ENCODE measurements at places on chromosomes 3 and 15.

DNA sequence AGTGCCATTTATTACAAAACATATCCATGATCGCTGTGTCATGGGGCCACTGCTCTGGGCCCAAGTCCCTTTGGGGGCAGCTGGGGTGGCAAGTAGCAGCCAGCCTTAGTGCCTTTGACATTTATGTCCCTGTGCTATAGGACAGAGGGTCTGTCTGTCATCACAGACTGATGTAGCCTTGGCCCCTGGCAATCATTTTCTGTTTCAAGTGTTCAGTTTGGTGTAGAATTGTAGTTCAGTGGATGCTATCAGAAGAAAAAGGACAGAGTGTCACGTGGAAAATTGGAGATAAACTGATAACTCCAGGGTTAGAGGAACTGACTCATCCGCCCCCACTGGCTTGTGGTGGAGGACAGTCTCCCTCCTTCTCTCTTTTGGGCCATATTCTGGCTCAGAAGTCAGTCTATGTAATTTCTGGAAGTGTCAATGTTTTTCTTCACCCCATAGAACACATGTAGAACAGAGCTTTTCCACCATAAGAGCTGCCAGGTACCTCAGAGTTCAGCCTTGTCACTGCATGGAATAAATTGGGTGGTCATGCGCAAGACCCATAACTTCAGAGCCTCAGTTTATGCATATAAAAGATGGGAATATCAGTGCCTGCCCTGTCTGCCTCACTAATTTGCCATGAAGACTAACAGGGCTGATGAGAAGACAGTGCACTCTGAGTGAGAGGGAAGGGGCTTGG lies 4.5 kb upstream of the MRPS22 start:
- H3K36me3 ChIP-seq, result no peaks in the 10 kb centered on the region
- H3K27ac ChIP-seq, result no peak overlapping the region
- H3K4me1 ChIP-seq, result no peaks in the 10 kb centered on the region
- DNase-seq, result no peak

- no peaks in the 10 kb centered on the region for H3K36me3 ChIP-seq
- H3K27me3 ChIP-seq, result no peaks in the 10 kb centered on the region
- no peaks in the 10 kb centered on the region for H3K4me1 ChIP-seq
- no peak overlapping the region for H3K27ac ChIP-seq
- DNase-seq, result no peak
These were observed 257.7 kb upstream of the PEX5L start for GRCh38 chr3:180294282-180295027.

GRCh38 chr3:163890661-163891060 lies 1187.6 kb downstream of the SI start:
- H3K4me3 ChIP-seq, result no peak overlapping the region
- H3K27me3 ChIP-seq, result no peaks in the 10 kb centered on the region
- H3K27ac ChIP-seq, result no peak overlapping the region
- no peaks in the 10 kb centered on the region for H3K36me3 ChIP-seq
- no peak for DNase-seq
- H3K4me1 ChIP-seq, result no peaks in the 10 kb centered on the region

DNA sequence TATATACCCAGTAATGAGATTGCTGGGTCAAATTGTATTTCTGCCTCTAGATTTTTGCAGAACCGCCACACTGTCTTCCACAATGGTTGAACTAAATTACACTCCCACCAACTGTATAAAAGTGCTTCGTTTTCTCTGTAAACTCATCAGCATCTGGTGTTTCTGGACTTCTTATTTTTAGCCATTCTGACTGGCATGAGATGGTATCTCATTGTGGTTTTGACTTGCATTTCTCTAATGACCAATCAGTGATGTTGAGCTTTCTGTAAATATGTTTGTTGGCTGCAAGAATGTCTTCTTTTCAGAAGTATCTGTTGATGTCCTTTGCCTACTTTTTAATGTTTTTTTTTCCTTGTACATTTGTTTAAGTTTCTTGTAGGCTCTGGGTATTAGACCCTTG lies 182.9 kb upstream of the TRIM42 start:
- H3K27me3 ChIP-seq, result no peaks in the 10 kb centered on the region
- no peaks in the 10 kb centered on the region for H3K36me3 ChIP-seq

DNA sequence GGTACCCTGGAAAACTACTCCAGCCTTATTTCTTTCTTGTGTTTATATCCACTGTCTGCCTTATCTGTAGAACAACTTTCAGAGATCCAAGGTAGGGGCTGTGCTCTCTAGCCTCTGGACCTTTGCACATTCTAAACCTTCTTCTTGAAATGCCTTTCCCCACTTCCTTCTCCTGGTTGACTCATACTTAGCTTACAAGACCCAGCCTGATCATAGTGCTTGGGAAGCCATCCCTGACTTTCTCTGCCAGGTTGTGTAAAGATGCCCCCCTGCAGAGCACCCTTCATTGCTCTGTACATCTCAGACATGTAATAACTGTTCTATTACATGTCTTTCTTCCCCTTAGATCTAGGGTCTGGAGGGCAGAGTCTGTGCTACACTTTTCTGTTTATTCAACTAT lies 50.1 kb downstream of the PPM1L start:
- DNase-seq, result no peak
- H3K27me3 ChIP-seq, result no peaks in the 10 kb centered on the region
- H3K4me1 ChIP-seq, result no peaks in the 10 kb centered on the region
- no peak overlapping the region for H3K4me3 ChIP-seq
- no peak overlapping the region for H3K27ac ChIP-seq

Data from MM.1S (cell line).